ENCODE measurements at places on chromosomes 16 and 17.

DNA sequence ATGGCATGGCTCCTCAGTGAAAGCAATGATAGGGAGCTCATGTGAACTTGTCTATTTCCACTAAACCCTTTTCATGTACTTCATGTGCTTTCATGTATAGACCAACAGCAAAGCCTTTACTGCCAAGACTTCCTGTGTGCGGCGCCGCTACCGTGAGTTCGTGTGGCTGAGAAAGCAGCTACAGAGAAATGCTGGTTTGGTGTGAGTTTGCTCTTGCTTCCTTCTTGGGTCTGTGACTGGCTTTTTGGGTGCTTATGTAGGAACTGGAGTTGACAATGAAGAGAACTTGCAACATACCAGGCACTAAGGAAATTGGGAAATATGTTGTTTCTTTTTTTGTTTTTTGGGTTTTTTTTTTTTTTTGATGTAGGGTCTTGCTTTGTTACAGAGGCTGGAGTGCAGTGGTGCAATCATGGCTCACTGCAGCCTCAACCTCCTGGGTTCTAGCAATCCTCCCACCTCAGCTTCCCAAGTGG lies 5.7 kb downstream of the SNX11 start:
- no peak for DNase-seq

DNA sequence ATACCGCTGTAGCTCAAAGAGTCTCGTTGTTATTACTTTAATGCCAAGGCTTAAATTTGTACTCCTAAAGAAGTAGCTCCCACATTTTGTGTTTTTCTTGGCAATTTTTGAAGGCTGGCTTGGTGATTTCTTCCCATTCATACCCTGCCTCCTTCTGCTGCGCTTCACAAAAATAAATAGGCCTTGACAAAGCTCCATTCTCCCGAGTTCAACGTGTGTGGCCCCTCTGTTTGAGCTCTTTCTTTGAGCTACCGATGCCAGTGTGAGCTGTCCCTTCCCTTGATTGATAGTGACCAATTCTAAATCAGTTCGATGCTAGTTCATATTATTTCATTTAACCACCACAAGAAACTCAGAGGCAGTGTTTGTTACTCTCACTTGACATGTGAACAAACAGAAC lies 96.8 kb downstream of the MAP2K6 start:
- no peak for DNase-seq

- peak; percentile 9 for DNase-seq
Observed at GRCh38 chr16:26019381-26020242, 327.9 kb downstream of the HS3ST4 start.

- no peak for DNase-seq
Observed at GRCh38 chr16:75238132-75238852, 13.1 kb downstream of the BCAR1 start.

DNA sequence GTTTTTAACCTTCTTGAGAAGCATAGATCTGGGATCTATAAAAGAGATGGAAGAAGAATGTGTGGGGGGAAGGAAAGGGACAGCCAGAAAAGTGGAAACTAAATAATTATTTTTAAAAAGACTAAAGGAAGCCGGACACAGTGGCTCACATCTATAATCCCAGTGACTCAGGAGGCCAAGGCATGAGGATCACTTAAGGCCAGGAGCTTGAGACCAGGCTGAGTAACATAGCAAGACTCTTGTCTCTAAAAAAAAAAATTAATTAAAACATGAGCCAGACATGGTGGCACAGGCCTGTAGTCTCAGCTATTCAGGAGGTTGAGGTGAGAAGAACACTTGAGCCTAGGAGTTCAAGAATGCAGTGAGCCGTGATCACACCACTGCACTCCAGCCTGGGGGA lies 335.1 kb downstream of the GRIN2A start:
- DNase-seq = no peak

- no peak for DNase-seq
Observed at GRCh38 chr16:11409398-11409797, 64.1 kb downstream of the RMI2 start.

DNA sequence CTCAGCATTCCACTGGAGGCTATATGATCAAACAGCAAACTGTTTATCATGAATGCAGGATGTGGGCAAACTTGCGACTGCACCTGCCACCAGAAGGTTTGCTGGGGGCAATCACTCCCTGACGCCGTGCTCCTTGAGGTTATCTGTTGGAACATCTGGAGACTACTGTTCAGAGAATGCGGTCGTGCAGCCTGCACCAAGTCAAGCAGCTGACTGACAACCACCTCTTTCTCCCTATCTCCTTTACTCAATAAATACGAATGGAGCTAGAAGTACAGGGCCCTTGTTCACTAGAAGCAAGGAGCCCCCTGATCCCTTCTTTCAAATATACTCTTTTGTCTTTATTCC lies 2101.2 kb downstream of the TP53TG3F start:
- no peak for DNase-seq

DNA sequence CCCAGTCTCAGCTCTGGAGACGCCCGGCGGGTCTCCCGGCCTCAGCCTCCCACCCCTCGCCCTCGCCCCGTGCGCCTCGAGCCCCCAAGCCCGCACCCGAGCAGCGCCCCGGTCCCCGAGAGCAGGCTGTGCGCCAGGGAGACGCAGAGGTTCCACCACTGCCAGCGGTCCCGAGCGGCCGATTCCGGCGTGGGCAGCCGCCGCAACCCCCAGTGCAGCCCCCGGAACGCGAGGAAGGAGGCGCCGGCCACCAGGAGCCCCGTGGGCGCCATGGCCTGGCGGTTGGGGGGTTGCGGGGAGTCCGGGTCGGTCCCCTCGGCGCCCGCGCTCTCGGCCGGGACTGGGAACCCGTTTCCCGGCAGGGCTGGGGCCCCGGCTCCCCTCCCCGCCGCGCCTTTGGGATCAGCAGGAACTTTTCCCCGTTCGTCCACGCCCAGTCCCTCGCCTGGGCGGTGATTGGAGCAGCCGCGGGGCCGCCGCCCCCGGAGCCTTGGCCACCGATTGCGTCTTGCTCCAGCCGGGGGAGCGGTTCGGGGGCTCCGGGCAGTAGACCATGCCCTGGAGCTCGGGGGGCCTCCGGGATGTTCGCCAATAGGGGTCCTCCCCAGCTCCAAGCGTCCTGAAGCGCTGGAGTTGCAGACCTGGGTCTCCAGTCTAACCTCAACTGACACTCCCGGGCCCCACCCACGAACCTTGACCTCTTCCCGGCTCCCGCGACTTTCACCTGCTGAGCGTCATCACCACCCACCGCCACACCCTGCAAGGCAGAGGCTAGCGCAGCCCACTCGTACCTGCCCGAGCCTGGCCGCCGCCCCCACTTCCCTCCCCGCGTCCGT lies at the start of gene TLCD2:
TLCD2 (minus strand) TSS at position 407 of the 836 bp plus-strand sequence; CDS start at position 272, 135 bp downstream.
- DNase-seq = no peak

- no peak for DNase-seq
Observed at GRCh38 chr17:38454532-38454931, 26.3 kb downstream of the ARHGAP23 start.

GRCh38 chr16:84477661-84478060 lies 26.8 kb downstream of the MEAK7 start:
- no peak for DNase-seq

DNA sequence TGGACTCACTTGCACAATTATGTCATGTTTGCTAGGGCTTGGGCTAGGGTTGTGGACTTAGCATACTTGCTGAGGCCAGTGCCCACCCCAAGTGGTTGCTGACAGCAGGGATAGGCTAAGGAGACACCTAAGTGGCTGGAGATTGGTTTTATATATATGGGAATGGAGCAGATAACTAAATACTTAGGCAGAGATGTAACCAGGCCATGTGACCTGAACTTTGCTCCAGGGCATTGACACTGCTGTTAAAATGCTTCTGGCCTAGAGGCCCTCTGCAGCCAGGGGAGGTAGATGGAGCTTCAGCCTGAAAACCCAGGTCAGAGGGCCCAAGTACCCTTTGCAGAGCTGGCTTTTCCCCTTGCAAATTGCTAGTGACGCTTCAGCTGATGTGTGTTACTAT lies 1.4 kb upstream of the ITGB3 start:
- DNase-seq = no peak

- DNase-seq = no peak
Observed at GRCh38 chr16:29790949-29791844, 646 bp downstream of the KIF22 start.

- DNase-seq = no peak
Observed at GRCh38 chr17:34990921-34991365, 10.6 kb downstream of the LIG3 start.

- no peak for DNase-seq
Observed at GRCh38 chr17:7225711-7226331, 6.1 kb downstream of the ACADVL start.

DNA sequence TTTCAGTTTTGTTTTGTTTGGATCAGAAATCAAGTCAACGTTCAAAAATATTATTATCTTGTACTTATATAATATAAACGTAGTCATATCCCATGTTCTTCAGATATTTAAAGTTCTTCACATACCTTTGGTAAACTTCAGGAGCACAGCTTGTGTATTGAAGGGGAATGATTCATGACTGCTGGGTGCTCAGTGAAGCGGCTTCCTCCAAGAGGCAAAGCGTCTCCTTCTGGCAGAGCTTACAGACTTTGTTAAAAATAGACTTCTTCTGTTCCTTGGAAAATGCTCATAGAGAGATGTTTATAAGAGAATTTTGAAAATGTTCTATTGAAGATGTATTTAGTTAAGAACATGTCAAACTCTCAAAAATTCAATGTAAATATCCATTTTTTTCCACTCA lies 155.6 kb upstream of the CNTNAP4 start:
- DNase-seq = no peak

- no peak for DNase-seq
Observed at GRCh38 chr17:73824321-73824720, 180.1 kb upstream of the SDK2 start.

DNA sequence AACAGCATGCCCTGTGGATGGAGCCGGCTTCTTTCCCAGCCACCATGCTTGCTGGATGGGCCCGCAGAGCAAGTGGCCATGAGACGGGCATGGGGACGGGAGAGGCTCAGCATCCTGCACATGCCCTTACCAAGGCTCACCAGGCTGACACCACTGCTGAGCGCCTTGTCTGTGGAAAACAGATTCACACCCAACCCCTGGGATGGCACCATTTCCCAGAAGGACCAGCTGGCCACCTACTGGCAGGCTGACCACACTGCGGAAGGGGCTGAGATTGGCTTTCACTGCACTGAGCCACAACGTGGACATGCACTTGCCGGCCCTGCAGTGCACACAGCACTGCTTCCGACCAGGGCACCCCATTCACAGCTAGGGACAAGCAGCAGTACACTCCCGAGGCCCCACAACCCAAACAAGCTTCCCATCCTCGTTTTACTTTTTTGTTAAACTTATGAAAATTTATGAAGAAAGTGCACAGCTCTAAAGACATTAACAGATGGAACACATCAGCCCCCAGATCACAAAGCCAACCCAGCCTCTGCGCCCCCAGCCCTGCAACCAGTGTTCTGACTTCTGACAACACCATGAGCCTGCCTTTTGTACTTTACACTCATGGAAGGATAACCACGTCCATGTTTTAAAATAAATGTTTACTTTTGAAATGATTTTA lies 13.9 kb upstream of the KRTAP17-1 start:
- DNase-seq = peak; percentile 12

DNA sequence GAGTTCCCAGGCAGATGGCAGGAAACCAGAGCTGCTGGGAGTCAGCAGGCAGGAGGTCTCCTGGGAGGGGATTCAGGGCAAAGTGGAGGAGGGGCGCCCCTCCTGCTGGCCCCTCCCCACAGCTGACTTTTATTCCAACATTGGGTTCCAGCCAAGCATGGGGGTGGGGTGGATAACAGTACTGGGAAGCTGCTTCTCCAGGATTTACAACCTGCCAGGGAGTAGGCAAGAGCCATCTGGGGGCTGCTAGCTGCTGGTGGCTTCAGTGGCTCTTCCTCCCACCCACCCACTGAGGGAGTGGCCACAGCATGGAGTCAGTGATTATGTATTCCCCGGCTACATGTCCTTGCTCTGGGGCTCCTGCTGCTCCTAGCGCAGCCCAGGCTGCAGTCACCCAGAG lies 36.8 kb downstream of the TMEM132E start:
- peak; percentile 96 for DNase-seq

DNA sequence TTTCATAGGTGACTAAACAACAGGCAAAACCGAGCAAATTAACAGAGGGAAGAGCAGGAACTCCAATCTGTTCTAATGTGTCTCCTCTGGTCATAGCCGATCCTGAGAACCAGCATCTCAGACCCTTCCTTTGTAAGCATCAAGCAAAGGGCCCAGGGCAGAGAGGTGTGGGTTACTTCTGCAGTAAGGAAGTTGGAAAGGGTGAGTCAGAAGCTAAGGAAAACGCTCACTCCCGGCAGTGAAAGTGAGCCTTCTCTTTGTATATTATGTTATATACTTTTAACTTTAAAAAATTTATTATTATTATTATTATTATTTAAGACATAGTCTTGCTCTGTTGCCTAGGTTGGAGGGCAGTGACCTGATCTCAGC lies 77.7 kb downstream of the MRM3 start:
- DNase-seq = no peak

DNA sequence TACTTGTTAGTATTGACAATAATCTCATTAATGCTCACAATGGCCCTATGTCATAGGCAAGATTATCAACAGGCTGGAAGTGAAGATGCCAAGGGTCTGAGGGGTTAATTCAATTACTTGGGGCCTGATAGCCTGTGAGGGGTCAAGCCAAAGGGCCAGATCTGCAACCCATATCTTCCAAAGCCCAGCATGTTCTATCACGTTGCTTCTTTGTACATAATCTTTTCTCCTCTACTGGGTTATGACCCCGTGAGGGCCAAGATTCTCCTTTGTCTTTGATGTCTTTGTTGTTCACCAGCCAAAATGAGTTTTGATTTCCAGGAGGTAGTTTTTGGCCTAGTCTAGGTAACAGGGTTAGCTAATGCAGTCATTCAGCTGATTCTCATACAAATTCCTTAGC lies 347.2 kb downstream of the UTP18 start:
- DNase-seq = no peak

GRCh38 chr17:81484195-81484979 lies 28.2 kb downstream of the ACTG1 start:
- DNase-seq = peak; percentile 89

DNA sequence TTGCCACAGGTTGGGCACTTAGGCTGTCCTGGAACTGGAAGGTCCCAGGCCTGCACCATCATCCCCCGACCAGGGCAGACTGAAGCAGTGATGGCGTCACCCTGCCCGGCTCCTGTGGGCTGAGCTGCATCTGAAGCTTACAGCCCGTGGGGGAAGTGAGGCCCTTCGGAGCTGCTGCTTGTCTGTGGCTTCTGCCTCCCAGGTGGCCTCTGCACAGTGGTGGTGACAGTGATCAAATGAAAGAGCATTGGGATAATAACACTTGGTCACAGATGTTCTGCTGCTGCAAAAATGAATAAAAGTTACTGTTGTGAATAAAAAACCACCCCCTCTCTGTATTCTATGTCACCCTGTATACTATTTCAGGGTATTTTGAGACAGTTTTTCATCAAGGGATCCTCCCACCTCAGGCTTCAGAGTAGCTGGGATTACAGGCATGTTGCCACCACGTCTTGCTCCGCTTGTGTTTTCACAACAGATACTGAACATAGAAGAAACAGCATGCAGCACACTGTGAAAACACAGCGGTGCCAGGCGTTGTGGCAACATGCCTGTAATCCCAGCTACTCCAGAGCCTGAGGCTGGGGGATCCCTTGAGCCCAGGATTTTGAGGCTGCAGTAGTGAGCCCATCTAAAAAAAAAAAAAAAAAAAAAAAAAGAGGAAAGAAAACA lies 165.0 kb downstream of the LGALS9B start:
- no peak for DNase-seq

Measured in SK-N-DZ (cell line).